ENCODE measurements at places on chromosomes 3 and 15. TPM values are rescaled to one million over a fixed set of nuclear protein-coding genes. Genes with fewer than 3 reads are reported as not detected.

GRCh38 chr3:10672422-10672821 lies 143.6 kb upstream of the SLC6A11 start:
- DNase-seq = no peak

DNA sequence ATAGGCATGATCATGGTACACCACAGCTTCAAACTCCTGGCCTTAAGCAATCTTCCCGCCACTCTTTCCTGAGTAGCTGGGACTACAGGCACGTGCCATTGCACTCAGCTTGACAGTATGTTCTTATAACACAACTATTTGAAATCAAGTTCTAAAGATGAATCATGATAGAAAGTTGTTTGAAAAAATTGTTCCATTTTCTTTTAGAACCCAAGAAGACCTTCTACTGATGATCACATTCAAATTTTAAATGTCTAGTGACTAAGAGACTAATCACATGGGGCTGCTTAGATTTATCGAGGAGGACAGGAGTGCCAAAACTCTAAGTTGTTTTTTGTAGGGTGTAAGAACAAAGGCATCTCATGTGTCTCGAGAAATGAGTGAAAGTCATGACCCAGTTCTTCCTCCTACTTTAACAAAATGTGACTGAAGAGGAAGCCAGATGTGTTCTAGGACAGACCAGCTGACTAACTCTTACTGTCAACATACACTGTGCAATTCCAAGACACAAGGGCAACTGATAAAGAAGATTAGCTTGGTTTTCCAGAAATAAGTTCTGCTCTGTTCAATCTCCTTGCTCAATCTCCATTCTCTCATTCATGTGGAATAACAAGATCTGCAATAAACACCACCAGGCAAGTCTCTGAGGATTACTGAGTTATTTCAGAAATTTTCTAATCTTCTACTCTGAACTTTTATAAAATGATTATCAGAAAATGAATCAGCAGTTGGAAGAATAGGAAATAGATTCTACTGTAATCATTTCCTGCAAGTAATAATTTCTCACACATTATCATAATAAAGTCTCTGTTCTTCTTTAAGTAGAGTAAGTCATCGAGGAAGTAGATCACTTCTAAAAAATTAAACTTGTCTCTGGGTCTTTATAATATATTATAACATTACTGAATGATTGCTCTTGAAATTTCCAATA lies 122.6 kb upstream of the CCNL1 start:
- DNase-seq = no peak

DNA sequence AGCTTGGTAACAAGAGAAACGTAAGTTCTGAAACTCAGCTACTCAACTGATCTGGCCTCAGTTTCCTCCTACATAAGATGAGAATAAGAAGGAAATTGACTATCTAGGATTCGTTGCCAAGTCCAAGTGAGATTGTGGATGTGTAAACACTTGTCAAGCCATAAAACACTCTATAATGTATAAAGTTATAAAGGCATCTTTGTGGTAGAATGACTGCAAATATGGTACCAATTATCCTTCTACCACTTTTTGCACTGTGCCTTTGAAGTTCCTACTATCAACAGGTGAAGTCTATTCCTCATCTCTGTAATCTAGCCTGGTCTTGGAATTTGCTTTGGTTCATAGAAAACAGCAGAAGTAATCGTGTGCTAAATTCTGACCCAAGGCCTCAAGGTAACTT lies 138.2 kb downstream of the GADL1 start:
- no peak for DNase-seq

DNA sequence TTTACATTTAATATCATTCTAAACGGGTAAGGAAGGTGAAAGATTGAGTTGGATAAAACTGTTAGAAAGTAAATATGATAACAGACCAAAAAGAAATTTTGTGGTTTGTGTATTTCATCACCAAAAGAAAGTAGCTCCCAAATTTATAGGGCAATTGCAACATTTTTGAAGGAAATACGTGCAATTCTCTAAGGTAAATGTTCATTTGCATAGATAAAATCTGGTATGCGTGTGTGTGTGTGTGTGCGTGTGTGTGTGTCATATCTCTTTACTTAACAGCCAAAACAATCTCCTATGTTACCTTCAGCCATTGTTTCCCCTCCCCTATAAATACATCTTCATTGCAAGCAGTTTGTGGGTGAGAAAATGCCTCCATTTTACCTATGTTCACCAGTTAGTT lies 208.4 kb downstream of the TNIK start:
- no peak for DNase-seq

DNA sequence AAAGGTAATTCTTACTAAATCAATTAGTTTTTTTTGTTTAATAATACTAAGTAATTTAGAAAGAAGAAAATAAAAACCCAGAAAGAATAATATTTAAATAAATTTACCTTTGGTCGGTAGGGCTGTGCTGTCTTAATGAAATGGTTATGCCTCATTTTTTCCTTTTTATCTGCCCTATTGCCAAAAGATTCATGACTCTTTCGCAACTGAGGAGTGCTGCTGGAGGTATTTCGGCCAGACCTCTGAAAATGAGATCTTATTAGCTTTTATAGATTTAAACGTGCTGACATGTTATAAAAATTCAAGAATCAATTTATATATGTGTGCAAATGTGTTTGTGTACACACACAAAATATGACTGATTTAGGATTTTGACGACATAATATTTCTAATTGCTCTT lies 67.1 kb upstream of the USP50 start:
- no peak for DNase-seq

GRCh38 chr3:168250415-168250861 lies 154.7 kb upstream of the GOLIM4 start:
- DNase-seq = peak; percentile 38

DNA sequence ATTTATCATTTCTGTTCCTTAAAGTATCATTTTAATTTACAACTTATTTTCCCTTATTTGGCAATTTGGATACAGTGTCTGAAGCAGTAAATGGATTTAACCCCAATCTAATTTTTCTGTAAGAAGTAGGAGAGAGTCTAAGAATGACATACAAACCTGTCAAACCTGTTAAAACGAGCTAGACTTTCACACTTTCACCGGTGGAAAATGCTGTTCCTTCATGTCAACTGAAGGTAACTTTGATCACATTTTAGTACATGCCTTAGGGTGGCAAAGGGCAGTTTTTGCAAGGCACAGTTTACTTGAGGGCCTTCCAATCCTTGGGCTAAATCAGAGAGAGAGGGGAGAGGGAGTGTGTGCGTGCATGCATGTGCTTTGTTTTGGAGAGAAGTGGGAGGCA lies 221.4 kb downstream of the THSD4 start:
- no peak for DNase-seq

DNA sequence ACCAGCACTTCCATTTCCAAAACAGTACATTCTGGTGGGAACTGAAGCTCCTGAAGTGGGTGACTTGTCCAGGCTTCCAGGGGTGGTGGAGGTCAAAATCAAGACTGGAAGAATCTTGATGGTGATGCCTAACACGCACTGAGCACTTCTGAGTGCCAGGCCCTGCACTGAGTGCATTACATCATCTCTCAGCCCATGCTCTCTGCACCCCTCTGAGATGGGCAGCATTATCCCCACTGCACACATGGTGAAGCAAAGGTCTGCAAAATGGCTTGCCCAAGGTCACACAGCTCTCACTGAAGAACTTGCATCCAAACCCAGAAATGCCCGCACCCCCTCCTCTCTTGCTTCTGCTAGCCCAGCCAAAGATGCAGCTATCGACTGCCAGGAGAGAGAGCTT lies 36.9 kb downstream of the NTRK3 start:
- DNase-seq = peak; percentile 24

Gene CDHR4
- 0.26 TPM for total RNA-seq

Gene CLRN1
- not detected for total RNA-seq

Gene ZNF620
- total RNA-seq = 4.7 TPM

Gene ESYT3
- total RNA-seq = 2.7 TPM
